Ureter (tissue), 1 donor: ENCODE measurements at places on chromosomes 7 and 10. TPM values are rescaled to one million over a fixed set of nuclear protein-coding genes. Genes with fewer than 3 reads are reported as not detected.

Gene SPDYE9
- total RNA-seq: not detected

Gene TMEM106B
- total RNA-seq: 56.6 TPM

Gene NCF1
- 1.9 TPM for total RNA-seq

Gene NFE2L3
- 6.3 TPM for total RNA-seq

Gene PRPS1L1
- not detected for total RNA-seq

Gene HPSE2
- total RNA-seq: 5.7 TPM

Gene UPK3B
- total RNA-seq: 111 TPM

Gene AKR1C8
- not detected for total RNA-seq

Gene EGR2
- total RNA-seq: 5.7 TPM

Gene TMEM229A
- total RNA-seq: 0.42 TPM

Gene AFAP1L2
- total RNA-seq: 17.9 TPM

DNA sequence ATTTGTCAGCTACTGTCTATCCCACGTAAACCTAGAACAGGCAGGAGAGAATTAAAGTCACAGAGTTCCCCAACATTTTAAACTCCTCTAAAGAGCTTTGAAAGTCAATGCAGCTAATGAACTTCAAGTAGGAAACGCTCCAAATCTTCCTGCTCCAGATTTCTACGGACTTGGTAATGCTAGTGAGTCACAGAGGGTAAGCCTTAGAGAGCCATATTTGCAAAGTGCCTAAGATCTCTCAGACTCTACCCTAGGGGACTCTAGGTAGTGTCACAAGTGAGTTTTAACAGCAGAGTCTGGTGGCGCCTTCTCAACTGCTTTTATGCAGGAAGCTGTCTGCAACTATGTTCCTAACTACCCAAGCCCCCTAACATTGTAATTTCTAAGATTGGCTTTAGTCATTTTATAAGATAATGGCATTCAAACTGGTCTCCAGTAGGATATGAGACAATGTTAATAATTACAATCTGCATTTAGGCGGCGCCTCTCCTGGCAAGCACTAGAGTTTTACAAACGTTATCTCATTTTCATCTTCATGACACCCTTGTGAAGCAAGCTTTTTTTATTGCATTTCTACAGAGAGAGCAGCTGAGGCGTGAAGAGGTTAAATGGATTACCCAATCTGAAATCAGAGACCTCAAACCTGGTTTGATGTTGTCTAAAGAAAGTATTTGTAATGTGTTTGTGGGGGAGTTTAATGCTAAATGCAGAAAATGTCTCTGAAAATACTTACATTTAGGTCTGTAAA, 22.0 kb upstream of the FZD1 start:
- DNase-seq: no peak

- no peak for DNase-seq
Observed at GRCh38 chr10:25328361-25328760, 153.6 kb downstream of the GPR158 start.

- DNase-seq: no peak
Observed at GRCh38 chr10:123666318-123667236, at the start of gene GPR26. Gene GPR26 (plus strand): TSS chr10:123666355. CDS start chr10:123666408, 53 bp downstream.

DNA sequence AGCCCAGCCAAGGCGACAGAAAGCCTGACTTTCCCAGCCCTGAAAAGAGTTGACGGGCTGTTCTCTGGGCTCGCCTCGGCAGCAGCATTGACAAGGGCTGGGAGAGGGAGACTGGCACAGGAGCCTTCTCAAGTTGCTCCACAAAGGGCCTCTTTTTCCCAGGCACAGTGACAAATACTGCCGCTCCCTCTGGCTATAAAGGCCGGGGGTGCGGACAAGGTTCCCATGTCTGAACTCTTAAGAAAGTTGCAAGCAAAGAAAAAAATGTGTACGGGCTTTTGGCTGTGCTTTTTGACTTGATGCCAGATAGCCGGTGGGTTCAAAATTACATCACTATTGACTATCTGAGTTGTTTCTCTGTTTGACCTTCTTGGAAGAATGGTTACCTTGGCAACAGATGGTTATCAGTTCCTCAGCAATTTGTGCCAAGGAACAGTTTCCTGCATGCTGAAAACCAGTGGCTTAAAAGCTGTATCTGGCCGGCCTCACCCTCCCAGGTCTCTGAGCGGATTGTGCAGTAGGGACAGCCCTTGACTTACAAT, 115.9 kb upstream of the EEPD1 start:
- peak; percentile 86 for DNase-seq

DNA sequence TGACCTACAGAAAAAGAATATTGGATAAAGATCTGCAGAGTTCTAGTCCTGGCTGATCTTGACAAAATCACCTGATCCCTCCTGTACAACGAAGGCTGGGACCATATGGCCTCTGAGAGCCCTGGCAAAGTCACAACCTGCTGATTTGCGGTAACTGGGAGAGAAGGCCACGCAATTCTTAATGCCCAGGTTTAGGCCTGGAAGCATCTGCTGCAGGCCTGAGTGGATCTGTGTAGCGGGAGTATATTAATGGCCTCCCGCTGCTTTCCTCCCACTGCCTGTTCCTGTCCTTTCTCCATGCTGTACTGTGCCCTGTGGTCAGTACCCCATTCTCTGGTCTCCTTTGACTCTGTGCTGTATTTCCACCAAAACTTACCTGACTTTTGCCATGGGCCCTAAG, 24.2 kb downstream of the AKR1B1 start:
- no peak for DNase-seq

DNA sequence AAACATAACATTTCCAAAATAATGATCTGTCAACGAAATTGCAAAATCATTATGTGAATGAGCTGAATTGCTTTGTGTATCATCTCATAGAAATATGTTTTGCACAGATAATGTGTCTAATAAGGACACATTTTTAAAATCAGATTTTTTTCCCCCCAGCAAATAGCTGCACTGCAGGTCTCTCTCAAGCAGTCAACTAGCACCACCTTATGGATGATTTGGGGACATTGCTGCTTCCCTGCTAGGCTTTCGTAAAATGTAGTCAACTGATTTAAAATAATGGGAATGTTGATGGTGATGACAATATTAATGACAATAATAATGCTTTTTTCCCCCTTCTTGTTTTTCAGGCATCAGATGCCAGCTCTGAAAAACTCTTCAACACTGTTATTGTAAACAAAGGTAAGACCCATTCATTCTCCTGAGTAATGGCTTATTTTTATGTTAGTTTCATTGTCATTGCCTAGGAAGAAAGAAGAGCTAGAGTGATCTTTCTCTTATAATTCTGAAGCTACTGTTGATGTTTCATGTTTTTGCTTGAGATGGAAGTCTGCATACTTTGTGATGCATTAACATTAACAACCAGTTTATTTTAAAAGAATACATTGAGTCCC, 433.6 kb upstream of the GALNT17 start:
- no peak for DNase-seq

- DNase-seq: no peak
Observed at GRCh38 chr7:41627645-41628298, 75.1 kb downstream of the INHBA start.

GRCh38 chr10:131748831-131749766, 151.7 kb upstream of the PPP2R2D start:
- no peak for DNase-seq

- no peak for DNase-seq
Observed at GRCh38 chr10:119378737-119379067, 163.8 kb downstream of the RGS10 start.

DNA sequence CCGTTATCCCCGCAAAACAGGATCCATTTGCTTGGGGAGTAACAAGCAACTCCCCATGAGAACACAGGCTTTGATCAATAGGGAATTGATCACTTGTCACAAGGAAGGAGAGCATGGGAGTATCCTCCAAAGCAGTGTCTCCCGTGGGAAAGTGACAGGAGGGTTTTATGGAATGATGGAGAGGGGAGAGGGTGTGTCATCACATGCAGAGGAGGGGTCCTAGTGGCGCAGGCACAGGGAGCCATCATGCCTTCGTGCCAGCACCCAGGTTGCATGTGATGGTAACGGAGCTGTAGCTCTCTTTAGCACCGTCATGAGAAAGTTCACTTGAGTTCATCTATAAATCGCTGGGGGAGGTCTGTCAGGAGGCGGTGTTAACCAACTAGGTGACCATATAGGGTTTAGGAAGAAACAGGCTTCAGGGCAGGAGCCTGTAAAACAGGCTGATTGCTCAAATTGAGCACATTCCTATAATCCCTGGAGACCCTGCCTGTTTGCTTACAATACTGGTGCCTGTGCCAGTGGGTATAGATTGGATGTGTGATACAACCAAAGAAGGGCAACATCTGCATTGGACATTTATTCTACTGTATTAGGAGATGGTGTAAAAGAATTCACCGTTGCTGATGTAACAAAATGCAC, 428.5 kb downstream of the GALNT17 start:
- DNase-seq: no peak

DNA sequence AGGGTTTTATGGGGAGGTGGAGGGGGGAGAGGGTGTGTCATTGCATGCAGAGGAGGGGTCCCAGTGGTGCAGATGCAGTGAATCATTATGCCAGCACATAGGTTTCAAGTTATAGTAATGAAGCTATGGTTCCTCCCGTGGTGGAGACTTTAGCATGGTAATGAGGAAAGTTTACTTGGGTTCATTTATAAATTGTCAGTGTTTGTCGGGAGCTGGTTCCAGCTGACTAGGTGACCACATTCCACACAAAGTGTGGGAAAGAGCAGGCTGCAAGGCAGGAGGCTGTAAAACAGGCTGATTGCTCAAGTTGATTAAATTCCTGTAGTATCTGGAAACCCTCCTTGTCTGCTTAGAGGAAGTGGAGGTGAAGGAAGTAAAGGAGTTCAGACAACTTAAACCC, 78.9 kb downstream of the SRI start:
- peak; percentile 47 for DNase-seq

GRCh38 chr7:46133072-46133471, 212.0 kb upstream of the IGFBP3 start:
- no peak for DNase-seq

DNA sequence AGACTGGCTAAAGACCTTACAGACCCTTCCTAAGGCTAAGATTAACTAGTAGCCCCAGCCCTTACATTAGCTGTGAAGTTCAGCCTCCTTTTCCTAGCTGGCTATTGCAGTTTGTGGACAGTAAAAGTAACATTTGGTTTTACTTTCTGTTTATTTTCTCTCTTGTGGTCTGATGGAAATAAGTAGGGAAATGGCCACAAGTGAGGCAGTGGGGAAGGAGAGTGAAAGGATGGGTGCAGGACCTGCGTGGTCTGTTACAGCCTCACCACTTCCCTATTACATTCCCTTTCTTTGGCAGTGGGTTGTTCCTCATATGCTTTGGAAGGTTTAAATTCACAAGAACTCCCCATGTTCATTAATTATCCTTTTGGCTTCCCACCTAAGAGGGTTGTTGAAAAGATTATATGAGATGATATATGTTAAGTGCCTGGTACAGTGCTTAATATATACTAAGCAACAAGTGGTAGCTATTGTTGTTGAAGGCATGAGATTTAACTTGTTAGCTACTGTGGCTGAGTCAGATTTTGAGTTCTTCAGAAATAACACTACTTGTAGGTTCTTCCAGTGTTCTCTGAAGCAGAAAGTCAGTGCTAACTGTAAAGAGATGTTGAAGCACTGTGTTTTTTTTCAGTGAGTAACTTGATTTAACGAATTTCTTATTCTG, 181.7 kb downstream of the ST7 start:
- no peak for DNase-seq

DNA sequence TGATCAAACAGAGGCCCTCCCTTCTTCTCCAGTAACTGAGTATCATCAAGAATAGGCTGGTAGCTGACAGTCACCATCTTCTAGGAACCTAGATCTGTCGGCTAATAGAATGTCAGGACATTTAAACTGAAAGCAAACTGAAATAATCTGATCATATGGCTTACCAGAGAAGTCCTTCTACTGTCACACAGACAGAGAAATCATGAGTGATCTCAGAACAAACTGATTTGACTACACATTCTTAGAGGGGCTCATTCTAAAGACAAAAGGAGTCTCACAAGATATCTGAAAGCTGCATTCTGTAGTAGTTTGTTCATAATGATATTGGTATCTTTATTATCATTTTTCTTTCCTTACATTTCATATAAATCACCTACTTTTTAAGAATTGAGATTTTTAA, 130.9 kb upstream of the ADCY1 start:
- DNase-seq: no peak

GRCh38 chr7:40584667-40585433, 450.0 kb downstream of the SUGCT start:
- no peak for DNase-seq

- no peak for DNase-seq
Observed at GRCh38 chr10:46240684-46241565, 45.9 kb upstream of the ANTXRL start.

- no peak for DNase-seq
Observed at GRCh38 chr7:69422574-69422985, 175.7 kb upstream of the AUTS2 start.

DNA sequence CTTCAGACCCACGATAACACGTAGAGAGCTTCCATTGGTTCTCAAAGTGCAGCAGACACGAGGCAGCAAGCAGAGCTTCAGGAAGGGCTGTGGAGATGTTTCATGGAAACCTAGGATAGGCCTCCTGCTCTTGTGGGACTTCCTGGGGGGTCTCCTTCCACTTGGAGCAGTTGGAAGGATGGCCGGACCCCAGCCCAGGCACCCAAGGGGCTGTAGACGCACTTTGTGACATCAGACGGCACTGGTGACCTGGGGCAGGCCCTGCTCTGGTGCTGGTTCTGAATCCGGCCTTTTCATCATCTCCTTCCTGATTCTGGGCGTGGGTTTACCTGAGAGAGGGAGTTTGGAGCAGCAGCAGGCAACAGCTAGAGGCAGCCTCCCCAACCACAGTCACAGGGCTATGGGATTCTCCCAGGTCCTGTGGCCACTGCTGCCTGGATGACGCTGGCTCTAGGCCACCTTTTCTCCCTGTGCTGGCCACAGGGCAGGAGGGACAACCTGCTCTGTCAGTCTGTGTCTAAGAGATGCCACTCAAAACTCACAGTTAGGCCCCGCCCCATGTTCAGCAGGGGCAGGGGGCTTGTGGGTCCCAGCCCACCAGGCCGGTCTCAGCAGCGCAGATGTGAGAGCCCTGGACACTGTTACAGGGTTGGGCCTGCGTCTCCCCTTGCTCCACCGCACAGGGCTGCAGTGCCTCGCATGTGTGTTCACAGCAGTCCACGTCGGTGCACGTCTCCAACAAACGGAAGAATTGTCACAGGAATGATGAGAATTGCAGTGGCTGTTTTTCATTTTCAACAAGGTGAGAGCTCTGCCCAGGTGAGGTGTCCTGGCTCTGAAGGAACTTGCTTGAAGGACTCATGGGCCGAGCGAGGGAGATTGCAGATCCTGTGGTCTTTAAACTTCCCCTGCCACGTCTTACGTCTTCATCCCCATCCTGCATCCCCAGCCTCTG, 569.3 kb downstream of the TCERG1L start:
- no peak for DNase-seq
